ENCODE measurements at places on chromosomes 7 and 10.

- DNase-seq = no peak
Observed at GRCh38 chr7:122885583-122886356, 490 bp downstream of the CADPS2 start.

- no peak for DNase-seq
Observed at GRCh38 chr10:68284062-68285001, 47.5 kb upstream of the HNRNPH3 start.

DNA sequence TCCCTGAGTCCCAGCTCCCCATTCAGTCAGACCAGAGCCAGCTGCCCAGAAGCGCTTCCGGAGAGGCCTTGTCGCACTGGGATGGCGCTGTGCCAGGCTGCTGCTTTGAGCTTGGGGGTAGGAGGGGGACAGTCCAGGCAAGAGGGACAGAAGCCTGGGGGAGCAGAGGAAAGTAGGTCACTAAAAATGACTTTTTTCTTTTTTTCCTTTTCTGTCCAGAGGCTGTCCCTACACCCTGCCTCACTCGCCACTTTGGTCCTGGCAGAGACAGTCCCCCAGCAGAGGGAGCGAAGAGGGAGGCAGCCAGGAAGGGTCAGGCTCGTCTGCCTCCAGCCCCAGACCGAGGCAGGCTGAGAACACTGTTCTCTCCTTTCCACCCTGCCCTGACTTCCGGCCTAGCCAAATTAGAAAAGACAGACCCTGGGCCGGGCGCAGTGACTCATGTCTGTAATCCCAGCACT, 15.8 kb upstream of the TRIM8 start:
- no peak for DNase-seq

GRCh38 chr10:28060031-28060607, 61.2 kb upstream of the ODAD2 start:
- no peak for DNase-seq

GRCh38 chr7:32914184-32914583, 22.6 kb upstream of the KBTBD2 start:
- no peak for DNase-seq

DNA sequence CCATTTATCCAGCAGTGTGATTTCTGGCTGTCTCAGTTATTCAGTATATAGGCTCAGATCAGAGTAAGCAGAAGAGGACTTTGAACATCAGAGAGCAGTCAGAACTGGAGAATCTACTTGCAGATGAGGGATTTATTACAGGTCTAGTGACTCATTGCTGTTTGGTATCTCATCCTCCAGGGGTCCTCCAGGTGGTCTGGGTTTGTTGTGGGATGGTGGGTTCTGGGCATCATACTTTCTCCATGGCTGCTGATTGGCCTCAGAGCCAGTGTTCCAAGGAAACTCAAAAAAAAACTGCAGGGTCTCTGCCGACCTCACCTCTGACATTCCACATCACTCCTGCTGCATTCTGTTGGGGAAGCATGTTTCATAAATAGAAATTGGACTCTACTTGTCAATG, 214.8 kb downstream of the CNTNAP2 start:
- no peak for DNase-seq

- DNase-seq = peak; percentile 97
Observed at GRCh38 chr7:140696024-140696679, 356 bp upstream of the NDUFB2 start.

DNA sequence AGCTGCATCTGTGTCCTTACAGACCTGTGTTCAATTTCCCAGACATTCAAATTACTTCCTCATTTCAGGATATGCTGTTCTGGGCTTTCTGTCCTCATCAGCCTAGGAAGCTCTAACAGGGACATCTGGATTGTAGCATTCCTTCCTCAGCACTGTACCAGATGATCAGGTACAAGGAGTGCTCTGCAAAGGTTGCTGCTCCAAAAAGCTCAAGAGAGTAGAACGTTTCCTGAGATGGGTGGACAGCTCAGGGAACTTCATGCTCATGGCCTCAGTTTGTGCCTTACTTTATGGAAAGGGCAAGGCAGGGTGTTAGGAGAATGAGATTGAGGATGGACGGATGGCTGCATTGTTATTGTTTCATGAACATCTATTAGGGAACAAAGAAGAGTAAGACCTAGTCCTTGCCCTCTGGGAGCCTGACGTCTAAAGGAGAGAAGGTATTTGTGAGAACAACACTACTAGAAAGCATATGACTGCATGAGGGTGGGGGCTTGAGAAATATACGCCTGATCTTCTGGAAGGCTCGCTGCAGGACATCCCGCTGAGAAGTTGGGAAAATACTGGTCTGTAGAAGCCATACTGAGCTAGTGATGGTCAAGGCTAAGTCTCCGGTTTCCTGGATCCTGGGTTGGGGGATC, 10.5 kb upstream of the ZNF212 start:
- DNase-seq = no peak

- DNase-seq = no peak
Observed at GRCh38 chr10:3747248-3747960, 37.6 kb downstream of the KLF6 start.

DNA sequence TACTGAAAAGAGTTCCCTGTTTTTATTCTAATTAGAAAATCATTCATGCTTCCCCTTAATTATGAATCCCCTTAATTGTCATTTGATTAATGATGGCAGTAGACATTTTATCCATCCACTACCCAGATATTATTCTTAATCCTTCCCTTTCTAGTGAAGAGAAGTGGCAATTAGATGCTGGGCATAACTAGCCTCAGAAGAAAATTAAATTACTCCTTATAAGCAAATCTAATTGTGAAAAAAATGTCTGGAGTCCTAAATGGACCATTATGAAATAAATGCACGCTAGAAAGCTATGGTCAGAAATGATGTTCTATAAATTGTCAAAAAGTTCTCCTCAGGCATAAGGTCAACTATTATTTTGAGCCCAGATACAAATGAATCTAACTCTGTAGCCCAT, 4.5 kb downstream of the ABCB1 start:
- DNase-seq = no peak

GRCh38 chr7:78703391-78703790, 750.1 kb downstream of the MAGI2 start:
- no peak for DNase-seq

GRCh38 chr7:151674161-151674920, 154.6 kb upstream of the RHEB start:
- DNase-seq = no peak

- peak; percentile 15 for DNase-seq
Observed at GRCh38 chr7:77538281-77539212, 1.5 kb downstream of the PTPN12 start.

- no peak for DNase-seq
Observed at GRCh38 chr7:14432924-14433323, 443.5 kb upstream of the ETV1 start.

GRCh38 chr7:85890244-85890811, 703.5 kb upstream of the SEMA3D start:
- no peak for DNase-seq

DNA sequence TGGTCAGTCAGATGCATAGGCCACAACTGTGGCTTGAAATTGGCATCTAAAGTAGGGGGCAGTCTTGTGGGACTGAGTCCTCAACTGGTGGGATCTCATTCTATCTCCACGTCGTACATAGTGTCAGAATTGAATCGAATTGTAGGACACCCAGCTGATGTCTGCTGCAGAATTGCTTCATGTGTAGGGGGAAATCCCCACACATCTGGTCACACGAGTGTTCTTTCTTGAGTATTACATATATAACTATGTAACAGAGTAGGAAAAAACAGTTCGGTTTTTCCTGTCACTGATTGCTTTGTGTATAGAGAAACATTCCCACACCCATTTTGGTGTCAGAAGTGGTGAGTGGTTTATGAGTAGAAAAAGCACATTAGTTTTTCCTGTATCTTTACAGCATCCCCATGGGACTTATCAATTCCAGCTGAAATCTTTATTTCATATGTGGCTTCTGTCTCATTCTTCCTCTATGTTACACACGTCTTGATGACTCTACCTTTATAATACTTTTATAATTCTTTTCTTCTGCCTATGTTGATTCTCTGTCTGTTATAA, 79.4 kb upstream of the PCGF5 start:
- DNase-seq = no peak

DNA sequence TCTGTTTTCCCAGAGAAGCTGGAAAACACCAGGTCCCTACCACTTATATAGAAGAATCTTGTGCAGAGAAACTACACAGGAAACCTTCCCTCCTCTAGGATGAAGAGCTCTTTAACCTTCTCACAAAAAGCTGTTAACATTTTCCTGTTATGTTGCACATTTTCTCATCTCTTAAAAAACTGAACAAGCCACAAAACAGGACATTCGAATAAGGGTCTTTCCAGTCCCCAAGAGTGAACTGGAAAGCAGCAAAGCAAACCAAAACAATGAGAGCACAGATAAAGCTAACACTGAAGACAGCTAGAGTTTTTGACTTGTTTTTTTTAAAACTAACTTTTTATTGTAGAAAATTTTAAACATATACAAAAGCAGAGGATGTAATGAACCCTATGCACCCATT, 82.7 kb downstream of the RNF216 start:
- DNase-seq = no peak

- no peak for DNase-seq
Observed at GRCh38 chr7:100357131-100357561, 771 bp upstream of the PILRB start.

DNA sequence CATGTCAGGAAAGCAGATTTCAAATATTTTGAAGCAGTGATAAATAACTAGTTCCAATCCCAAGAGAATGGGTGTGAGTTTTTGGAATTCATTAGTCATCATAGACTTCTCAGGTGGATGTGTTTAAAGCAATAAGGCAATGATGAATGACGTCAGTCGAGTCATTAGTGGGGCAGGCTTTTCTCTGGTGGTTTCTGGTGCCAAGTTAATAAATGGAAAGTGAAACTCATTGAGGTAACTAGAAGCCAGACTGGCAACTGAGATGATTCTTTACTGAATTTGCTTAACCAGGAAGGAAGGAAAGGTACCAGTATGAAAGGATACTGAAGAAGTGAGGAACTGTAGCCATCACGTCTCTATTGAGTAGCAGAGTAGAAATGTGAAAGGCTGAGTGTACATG, 311.0 kb downstream of the GPAM start:
- no peak for DNase-seq

GRCh38 chr10:88361995-88362807, 220.9 kb downstream of the RNLS start:
- no peak for DNase-seq

All from CD4-positive, alpha-beta T cell treated with Interleukin-6 for 4 hours (primary cell).